Stimulated activated CD8-positive, alpha-beta memory T cell treated with anti-CD3 and anti-CD28 coated beads, Interleukin-4, amount 100 ng/mL, for 4 hours (primary cell): ENCODE measurements at places on chromosomes 1 and 21.

GRCh38 chr1:160662910-160663309 is 16.1 kb upstream of the SLAMF1 start:
- DNase-seq = no peak

- DNase-seq = no peak
These were observed 293.2 kb downstream of the DUSP10 start for GRCh38 chr1:221448585-221449175.

- no peak for DNase-seq
These were observed 234.0 kb upstream of the IRF2BP2 start for GRCh38 chr1:234843946-234844345.

- DNase-seq = no peak
These were observed 416.7 kb downstream of the LRRIQ3 start for GRCh38 chr1:73781251-73781650.

- DNase-seq = no peak
These were observed 1.2 kb downstream of the TNFRSF18 start for GRCh38 chr1:1204998-1205768.

- DNase-seq = no peak
These were observed at the start of gene CYYR1 for GRCh38 chr21:26572702-26573381. Gene CYYR1 (minus strand): TSS chr21:26573286. CDS start chr21:26572940, 346 bp downstream.

- DNase-seq = no peak
These were observed 27.5 kb downstream of the HLX start for GRCh38 chr1:220906561-220907334.

DNA sequence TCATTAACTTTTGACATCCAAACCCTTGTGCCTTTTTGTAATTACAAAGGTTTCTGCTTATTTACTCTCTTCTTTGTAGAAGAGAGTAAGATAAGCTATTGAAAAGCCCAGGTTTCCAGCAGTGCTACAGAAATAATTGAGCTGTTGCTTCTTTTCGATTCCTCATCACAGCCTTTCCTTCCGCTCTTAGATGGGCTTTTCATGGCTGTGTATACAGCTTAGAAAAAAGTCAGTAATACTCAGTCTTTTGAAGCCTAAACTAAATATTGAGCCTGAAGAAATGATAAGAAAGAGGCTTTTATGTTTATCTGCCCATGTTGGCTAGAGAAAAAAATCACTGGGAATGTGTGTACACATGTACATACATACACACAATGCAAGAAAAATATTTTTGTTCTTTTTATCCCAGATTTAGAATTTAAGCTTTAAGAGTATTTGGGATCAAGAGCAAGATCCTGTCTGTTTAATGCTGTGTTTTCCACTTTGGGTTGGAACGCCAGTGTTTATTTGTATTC is 172.4 kb downstream of the VPS13D start:
- DNase-seq = no peak

- no peak for DNase-seq
These were observed 34.2 kb upstream of the JUN start for GRCh38 chr1:58818075-58818474.

DNA sequence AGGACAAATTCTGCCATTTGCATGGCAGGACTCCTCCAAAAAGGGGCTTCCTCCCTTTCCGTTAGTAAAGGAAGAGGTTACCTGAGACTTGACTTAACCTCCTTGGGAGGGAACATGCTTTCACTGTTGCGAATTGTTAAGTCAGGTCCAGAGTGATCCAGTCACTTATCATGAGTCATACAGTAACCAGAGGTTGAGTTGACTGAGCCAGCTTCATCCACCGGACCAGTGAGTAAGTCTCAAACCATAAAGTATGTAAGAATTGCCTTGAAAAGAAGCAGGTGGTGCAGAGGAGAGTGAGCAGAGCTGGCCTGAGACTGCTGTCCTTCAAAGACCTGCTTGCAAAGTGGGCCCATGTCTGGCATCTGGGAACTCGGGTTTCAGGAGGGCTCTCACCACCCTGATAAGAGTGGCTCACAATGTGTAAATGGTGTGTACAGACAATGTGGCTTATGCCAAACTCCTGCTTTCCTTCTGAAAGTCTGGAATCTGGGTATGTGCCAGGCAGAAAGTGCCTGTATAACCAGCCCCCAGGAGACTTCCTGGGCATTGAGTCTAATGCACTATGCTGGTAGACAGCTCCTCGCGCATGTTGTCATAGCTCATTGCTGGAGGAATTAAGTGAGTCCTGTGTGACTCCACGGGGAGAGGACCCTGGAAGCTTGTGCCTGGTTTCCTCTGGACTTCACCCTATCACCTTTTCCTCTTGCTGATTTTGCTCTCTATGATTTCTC is 84.3 kb upstream of the KLHDC7A start:
- DNase-seq = no peak

GRCh38 chr1:64171797-64172281 is 31.6 kb upstream of the UBE2U start:
- DNase-seq = no peak

DNA sequence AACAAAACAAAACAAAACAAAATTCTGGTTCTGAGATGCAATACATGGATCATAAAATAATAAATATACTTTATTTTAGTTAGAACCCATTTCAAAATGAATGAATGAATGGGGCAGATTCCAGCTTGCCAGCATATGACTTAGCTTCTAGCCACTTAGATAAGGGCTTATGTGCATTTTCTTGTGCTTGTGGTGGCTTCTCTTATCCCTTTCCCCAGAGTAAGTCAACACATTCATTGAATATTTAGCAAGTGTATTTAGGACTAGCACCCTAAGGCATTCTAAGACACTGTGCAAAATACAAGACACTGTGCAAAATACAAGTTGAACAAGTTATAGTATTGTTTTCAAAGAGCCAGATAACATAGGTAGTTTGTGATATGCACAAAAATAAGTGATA is 4.7 kb downstream of the ADIPOR1 start:
- DNase-seq = no peak

GRCh38 chr1:116436611-116436970 is 63.5 kb downstream of the ATP1A1 start:
- no peak for DNase-seq

DNA sequence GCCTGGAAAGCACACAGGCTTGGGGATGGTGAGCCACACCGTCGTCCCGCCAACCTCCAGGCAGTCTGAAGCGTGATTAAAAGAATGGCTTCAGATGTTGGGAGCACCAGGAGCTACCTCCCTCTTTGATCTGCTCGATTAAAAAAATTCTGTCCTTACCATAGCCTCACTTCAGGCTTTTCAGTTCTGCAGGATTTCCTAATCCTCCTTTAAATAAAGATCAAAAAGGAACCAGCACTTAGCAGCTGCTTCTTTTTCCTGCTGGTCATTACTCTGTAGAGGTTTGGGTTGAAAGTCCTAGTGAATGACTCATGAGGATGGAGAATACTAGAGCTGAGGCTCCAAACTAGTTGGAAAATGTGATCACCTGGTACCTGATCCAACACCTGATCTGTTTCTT is 71.9 kb upstream of the C1orf174 start:
- no peak for DNase-seq

DNA sequence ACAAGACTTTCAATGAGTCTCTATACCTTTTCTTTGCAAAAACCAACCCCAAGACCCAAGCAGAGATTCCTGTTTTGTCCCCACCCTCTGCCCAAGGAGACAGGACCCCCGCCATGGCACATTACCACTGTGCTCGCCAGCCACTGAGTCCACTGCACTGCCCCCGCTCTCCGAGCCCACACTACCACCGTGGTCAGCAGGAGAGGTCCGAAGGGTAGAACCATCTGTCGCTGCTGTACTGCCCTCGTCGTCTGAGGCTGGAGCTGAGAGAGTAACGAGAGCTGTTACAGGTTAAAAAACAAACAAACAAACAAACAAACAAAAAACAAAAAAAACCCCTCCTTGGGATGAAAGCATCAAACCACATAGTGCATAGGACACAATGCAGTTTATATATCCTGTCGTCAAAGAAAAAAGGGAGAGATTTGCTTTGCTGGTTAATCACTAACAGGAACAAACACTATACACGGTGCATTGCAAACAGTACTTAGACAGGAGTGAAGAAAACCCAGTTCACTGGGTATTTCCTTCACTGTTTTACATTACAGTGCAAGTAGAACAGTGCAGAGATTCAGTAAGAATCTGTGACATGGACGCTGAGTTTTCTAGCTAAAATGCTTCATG is 71.0 kb downstream of the UBR4 start:
- no peak for DNase-seq

GRCh38 chr1:165539306-165539705 is 4.5 kb upstream of the LRRC52 start:
- no peak for DNase-seq

DNA sequence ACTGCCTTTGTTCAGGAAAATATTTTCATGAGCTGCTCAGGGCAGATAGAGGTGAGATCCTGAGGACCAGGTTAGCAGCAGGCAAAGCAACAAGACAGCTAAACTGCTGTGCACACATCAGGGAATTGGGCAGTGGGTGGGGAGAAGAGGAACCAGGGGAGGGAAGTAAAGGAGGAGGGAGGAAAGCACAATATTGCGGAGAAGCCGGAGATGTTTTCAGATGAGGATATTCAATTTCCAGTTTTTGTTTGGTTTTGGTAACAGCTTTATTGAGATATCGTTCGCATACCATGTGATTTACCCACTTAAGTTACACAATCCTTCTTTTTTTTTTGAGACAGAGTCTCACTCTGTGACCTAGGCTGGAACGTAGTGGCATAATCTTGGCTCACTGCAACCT is 34.5 kb downstream of the EPHA10 start:
- no peak for DNase-seq

DNA sequence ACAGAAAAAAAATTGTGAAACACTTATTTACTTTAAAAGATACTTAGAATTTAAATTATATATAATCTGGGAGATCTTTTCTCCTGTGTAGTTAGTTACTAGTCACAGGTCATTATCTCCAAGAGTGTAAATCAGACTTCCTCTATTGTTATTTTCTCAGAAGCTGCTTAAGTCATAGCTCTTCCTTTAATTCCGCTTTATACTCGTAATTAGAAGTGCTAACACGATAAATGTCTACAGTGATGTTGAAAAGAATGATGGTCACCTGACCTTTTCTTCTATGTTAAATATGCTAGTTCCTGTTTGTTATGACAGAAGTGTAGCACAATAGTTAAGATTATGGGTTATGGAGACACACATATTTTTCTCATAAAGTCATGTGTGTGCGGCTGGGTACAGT is 123.6 kb downstream of the TGFB2 start:
- no peak for DNase-seq

DNA sequence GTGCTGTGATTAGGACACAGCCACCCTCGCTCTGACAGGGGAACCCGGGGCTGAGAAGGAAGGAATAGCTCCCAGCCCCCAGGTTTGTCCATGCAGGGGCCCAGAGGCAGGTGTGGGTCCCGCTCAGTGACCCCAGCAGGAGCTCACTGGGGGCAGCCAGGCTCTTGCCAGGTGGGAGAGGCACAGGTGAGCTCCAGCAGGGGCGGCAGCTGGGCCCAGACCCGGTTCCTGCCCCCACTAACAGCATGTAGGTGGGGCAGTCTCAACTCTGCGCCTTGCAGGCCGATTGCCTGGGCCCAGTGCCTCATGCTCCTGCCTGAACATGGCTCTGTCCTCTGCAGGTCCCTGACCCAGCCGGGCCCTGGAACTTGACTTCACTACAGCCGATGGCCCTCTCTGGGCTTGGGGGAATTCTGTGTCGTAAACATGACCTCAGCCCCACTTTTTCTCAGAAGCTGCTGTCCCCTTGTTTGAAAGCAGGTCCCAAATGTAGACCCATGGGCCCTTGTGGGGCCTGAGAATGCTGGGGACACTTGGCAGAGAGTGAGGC is 127.0 kb downstream of the PRDM16 start:
- DNase-seq = no peak

- DNase-seq = no peak
These were observed 8.8 kb downstream of the BARHL2 start for GRCh38 chr1:90708236-90708786.

DNA sequence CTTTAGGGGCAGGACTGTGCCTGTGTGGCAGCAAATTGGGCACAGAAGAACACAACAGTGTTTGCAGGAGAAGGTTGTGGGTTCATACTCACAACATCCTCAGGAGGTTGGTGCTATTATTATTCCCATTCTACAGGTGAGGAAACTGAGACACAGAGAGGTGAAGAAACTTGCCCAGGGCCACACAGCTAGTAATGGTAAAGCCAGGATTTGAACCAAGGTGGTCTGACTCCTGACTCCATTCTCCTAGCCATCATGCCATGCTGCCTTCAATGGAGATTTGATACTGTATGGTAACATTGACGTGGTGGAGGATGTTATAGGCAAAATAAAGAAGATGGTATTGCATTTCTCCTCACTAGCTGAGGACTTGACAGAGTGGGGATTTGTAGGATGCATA is 334.2 kb downstream of the RPS6KC1 start:
- no peak for DNase-seq

GRCh38 chr1:235928197-235928596 is 61.5 kb upstream of the LYST start:
- no peak for DNase-seq

DNA sequence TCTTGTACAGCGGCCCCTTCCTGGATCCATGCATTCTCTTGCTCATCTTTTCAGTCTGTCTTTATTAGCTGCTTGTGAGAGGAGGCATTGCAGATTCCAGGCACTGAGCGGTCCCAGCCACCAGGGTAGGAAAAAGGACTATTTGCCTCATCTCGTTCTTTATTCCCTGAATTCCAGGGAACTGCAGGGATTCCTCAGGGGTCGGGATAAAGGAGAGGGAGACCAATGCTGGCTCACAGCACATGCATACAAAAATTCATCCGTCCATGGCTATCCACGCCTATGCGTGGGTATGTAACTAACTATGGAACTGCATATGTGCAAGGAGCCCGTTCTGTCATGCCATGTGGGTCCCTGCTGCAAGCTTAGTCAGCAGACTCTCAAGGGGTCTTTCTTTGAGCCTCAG is 879 bp upstream of the PLPPR5 start:
- DNase-seq = no peak

DNA sequence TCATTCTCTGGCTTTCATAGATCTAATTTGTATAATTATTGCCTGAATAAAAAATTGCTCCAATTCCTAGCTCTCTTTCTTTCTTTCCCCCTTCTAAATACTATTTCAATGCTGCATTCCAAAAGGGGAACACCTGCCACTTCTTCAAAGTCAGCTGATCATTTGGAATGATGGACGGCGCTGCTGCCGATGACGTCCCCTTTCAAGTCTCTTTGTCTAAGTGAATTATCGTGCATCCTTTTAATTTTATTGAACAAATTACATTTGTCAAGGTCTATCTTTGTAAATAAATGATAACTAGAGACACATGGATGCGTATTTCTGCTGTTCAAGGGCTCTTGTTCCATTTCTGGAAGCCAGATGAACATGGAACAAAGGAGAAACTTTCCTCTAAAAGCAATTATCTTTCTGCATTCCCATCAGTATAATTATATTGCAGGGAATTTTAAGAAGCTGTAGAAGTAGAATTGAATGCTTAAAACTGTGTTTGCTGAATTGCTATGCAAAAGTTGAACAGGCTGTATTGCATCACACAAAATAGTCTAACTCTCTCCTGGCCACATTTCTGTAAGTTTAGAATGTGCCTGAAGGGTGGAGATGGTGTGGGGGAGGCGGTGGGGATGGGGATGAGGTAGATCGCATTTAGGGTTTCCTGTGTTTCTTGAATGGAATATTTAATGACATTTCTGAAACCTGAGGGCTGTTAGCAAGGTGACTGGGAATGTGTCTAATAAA is 191.9 kb upstream of the LMO4 start:
- DNase-seq = no peak

- no peak for DNase-seq
These were observed 8.9 kb downstream of the TAGLN2 start for GRCh38 chr1:159916242-159917051.

GRCh38 chr1:192252776-192253175 is 64.0 kb upstream of the RGS21 start:
- no peak for DNase-seq

- DNase-seq = no peak
These were observed 53.9 kb downstream of the GALNT2 start for GRCh38 chr1:230120921-230121381.

- no peak for DNase-seq
These were observed 280.8 kb upstream of the DPYD start for GRCh38 chr1:98201666-98202081.

- DNase-seq = no peak
These were observed 29.4 kb upstream of the IFNLR1 start for GRCh38 chr1:24216276-24217074.
